ENCODE measurements at places on chromosomes 4 and X.

GRCh38 chr4:7424553-7425111, 10.1 kb downstream of the PSAPL1 start:
- no peak for DNase-seq

DNA sequence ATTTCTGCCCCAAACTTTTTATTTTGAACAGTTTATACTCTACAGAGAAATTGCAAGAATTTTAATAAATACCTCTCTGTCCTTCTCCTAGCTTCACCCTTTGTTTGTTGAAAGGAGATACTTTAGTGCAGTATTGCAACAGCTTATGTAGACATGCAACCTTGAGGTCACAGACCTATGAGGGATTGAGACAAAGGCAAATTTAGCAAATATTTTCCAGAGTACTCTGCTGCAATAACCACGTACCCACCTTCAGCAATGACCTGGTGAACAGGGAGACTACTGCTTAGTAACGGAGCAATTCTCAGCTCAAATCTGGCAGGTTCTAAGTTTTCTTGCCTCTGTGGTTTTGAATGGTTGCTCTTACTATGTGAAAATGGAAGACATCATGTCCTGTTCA, 13.2 kb downstream of the FGA start:
- DNase-seq, result no peak

DNA sequence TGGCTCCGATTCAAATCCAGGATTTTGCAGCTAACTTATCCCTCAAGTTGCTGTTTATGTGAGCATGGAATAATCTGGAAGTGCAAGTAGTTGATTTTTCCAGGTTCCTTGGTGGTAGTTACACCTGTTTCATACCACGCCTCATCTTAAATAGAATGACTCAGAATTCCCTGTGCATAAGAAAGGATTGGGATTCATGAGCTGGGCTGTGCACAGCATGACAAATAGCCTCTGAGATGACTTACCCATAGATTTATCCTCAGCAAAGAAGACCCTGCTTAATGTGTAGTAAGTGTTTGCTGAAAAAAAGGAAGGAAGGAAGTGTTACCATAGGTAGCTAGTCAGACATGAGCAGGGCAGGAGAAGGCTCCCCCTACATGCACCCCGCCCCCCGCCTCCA, 777.7 kb upstream of the ADGRL3 start:
- DNase-seq, result no peak

DNA sequence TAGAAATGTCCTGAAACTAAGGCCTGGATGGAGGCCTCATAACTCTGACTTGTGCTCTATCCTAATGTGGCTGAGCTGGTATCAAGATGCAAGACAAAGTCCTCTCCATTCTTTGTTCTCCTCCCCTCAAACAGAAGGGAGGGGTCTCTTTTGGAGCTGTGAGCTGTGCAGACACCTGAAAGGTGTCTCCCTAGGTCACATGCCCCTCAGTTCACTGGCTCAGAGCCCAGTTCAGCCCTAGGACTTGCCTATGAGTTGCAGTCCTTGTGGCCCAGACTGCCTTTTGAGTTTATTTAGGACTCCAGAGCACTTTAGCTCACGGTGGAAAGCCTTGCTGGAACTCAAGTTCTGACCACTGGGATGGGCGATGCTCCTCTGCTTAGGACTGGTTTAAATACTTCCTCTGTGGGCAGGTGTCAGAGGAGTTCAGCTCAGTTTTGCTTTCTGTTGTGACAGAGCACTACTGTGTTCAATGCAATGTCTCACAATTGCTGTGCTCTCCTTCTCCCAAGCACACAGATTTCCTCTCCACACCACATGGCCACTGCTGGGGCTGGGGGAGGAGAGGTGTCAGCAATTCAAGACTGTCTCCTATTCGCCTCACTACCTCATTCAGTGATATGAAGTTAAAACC, 84.8 kb upstream of the ZNF827 start:
- DNase-seq, result no peak

DNA sequence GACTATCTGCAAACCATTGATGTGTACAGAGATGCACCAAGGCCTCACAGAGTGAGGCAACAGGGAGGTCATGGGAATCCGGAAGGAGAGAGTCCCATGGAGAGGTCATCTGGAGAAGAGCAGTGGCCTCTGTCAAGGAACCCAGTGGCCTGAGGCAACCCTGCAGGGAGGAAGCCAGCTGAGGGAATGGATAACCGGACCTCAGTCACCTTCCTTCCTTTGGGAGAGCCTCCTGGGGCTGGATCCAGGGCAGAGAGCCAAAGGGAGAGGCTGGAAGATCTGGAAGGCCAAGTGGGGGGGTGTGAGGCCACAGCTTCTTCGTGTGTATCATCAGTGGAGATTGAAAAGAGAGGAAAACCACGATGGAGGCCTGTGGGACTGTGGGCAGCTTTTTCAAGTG, 24.3 kb upstream of the CD38 start:
- DNase-seq, result no peak
